ENCODE measurements at places on chromosomes 11 and 22.

DNA sequence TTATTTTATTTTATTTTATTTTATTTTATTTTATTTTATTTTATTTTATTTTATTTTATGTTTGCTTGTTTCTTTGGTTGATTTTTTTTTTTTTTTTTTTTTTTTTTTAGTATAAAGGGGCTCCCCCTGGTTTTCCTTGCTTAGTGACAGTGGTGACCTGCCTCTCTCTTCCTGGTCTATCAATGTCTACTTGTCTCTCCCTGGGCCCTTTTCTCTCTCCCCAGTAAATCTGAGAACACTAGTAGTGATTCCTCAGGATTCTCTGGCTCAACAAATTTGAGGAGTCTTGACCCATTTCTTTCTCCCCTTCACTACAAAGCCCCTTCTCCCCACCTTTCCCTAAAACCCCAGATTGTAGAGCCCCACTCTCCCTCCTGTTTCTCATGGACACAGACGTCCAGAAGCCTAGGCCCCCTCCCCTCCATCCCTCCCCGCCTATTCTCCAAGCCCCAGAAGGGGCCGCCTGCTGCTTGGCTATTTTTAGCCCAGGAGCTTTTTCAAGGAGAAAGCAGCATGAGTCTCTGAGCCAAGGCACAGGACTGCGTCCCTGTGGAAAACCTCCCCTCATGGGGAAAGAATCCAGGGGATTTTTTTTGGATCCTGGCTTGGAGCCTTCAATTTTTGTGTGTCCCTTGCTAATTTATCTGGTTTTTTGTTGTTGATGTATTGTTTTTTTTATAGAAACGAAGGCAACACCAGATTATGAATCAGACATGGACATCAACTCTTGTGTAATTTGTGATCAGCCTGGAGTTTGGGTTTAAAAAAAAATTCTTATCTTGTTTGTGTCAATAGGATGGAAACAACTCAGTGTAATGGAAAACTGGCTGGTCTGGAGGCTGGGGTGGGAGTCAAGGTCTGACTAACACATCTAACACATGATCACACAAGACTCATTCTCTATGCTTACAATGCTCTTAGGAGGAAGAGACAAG lies 17.5 kb upstream of the ACCSL start:
- DNase-seq, result no peak

DNA sequence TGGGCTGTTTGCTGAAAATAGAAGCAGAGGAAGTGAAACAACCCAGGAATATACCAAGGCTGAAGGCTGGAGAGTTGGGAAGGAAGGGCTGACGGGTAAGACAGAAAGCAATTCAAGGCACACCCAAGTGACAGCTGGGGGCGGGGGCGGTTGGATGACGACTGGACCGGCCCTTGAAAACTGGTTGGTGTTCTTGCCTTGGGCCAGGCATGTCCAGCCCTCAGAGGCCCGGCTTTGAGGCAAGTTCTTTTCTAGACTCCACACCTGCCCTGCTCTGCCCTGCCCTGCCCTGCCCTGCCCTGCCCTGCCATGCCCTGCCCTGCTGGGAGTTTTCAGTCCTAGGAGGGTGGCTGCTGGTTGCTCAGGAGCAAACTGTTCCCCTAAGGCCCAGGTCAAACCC lies 34.2 kb upstream of the CACNG2 start:
- no peak for DNase-seq

GRCh38 chr11:27812341-27812740 lies 112.1 kb upstream of the BDNF start:
- no peak for DNase-seq

- no peak for DNase-seq
These were observed 36.4 kb downstream of the DKK3 start for GRCh38 chr11:11971906-11972547.

GRCh38 chr22:27962268-27963044 lies 43.4 kb upstream of the PITPNB start:
- DNase-seq, result no peak

- DNase-seq, result no peak
These were observed 14.4 kb upstream of the CHST1 start for GRCh38 chr11:45679806-45680205.

- DNase-seq, result no peak
These were observed 9.4 kb downstream of the HORMAD2 start for GRCh38 chr22:30089655-30089974.

DNA sequence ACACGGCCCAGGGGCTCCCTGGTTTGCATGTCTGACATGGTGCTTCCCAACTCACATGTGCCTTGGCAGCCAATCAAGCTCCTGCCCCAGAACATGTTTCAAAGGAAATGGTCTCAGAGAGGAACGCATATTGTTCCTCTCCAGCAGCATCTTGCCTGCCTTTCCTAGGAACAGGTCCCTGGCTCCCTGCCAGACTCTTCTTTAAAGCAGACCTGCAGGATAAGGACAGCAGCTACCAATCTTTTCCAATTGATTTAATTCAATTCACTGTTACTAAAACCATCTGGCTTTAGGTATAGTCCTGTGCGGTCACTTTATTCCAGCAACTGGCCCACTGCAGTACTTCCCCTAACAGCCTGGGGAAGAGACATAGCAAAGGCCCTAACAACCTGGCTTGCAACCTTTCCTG lies 79.9 kb downstream of the AMBRA1 start:
- DNase-seq, result no peak

DNA sequence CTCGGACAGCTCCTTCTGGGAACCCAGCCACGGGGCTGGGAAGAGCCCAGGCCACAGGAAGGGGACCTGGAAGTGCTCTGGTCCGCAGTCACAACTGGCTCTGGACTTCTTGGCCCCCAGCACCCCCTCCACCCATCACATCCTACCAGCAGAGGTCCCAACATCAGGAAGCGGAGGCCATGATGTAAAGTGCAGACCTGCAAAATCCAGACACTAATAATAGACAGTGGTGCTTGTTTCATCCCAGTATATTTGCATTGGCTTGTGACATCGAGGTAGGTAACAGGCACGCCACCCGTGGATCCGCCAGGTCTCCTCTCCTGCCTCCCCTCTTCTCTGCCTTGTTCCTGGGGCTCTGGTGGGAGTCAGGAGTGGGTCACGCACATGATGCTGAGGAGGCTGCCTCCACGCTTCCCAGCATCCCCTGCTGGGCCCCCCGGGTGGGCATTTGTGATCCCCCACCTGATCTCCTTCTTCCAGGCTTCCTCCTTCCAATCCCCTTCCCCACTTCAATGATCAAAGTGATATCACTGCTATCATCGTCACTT lies 1454.0 kb downstream of the BRD1 start:
- DNase-seq, result no peak

DNA sequence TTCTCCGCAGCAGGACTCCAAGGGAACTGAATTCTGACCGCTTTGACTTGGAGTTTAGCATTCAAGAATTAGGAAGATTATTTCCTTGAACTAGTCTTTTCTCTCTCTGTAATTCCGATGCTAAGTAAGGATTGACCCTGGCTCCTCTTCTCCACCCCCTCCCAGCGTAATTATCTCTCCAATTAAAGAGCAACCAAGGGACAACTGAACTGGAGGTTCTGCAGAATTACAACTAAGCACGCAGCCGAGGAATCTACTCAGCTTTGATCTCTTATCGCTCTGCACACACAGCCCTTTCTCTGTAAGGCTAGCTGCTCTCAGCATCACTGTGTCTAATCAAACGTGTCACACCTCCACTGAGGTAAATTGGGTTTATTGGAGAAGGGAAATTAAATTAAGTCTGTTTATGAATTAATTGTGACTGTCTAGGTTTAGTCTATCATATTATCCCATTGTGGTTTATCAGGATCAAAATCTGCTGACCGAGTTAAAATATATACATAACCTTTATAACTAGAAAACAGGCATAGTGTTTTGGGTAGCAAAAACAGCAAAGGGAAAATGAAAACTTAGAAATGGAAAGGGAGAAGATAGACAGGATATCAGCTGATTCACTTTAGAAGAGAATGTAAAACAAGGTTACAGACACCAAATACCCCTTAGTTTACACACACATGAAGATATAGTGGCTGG lies 241.3 kb upstream of the LARGE1 start:
- no peak for DNase-seq

GRCh38 chr11:104688731-104689130 lies 209.5 kb downstream of the CASP12 start:
- no peak for DNase-seq

GRCh38 chr22:45465633-45466032 lies 37.0 kb upstream of the FBLN1 start:
- no peak for DNase-seq

DNA sequence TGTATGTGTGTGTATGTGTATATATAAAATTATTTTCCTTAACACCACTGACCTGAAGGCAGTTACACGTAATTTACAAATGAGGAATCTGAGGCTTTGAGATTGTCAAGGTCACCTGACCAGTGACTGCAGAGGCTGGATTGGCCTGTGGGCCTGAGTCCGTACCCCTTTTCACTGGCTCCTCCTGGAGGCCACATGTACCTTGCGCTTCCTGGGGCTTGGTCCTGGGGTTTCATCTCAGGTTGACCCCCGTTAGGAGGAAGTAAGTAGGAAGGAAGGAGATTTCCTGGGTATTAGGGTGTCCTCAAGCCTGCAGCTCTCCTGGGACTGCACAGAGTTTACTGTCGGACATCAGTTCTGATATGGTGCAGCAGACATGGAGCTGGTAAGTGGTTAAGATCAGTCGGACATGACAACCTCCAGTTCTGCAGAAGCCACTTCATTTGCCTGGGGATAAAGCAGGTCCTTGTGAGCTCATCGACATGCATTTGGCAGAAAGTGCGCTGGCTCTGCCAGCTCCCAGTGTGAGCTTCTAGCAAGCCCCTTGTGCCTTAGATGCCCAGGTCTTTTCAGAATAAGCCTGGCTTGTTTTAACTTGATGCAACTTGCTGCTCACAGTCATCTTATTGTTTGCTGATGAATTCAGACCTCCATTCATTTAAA lies 36.6 kb downstream of the ST3GAL4 start:
- DNase-seq, result no peak

DNA sequence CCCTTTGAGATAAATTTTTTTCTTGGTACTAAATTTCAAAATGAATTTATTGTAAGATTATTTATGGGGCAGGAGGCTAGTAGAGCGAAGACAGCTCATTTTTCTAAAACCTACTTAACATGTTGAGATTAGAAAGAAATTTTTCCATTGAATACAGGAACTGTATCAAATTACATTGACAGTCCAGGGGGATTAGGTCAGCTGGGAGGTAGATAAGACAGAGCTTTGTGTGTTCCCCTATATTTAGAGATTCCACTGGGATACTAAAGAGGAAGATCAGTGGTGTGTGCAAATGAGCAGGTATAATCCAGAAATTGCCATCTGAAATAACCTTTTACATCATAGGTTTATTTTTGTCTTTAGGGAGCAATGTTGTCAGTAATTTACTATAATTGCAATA lies 32.1 kb downstream of the ENDOD1 start:
- DNase-seq, result no peak
